ENCODE measurements at places on chromosomes 4 and X.

DNA sequence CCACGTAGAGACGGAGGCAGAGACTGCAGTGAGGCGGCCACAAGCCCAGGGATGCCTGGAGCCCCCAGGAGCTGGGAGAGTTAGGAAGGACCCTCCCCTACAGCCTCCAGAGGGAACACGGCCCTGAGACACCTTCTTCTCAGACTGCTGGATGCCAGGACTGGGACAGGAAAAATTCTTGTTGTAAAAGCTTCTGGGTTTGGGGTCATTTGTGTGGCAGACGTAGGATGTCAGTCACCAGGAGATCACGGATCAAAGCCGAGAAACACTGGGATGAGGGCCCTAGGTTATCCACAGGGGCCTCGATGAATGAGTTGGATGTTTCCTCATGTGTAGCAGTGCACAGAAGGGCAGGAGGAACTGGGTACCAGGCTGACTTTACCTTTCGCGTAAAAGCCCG, 163.7 kb downstream of the SHOX start:
- DNase-seq, result no peak

GRCh38 chr4:2963966-2964471, 648 bp downstream of the GRK4 start:
- peak; percentile 81 for DNase-seq

DNA sequence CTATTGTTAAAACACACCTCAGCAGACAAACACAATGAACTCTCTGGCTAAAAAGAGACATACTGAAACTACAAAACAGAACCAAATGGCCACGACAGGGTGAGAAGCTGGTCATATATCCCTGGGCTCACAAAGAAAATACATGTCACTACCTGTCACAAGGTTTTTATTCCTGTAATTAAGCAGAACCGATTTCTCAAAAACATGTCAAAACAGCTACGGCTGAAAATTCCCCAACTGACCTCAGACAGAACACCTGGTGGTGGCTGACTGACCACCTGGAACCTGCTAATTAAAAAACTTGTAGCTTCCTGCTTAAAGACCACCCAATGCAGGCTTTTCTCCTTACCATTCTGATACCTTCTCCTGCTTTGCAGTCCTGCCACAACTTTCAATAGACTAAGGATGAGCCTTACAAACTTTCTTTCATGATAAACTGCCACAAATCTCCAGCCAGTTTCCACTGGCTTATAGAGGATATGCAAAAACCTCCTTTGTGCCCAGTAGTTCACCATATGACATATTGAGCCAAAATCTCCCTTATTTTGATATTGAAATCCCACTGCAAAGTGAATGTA, 571.9 kb downstream of the SPOCK3 start:
- DNase-seq, result no peak

GRCh38 chr4:127506283-127506682, 126.5 kb upstream of the INTU start:
- DNase-seq, result no peak

DNA sequence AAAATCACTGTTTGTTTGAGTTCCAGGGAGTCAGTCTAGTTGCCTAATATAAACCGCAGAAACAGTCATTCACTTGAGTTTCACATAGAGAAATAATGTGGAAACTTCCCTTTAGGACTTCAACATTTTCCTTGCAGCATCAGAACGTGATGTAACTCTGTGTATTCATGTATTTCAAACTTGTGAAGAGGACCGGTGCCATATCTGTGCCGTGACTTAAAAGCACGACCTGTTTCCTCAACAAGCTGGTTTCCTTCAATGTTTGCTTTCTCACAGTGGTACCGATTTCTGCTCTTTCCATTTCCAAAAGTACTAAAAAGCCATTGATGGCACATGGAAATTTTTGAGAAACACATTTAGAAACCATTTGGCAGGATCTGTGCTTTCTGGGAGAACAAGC, 166.6 kb upstream of the RAPGEF2 start:
- no peak for DNase-seq

DNA sequence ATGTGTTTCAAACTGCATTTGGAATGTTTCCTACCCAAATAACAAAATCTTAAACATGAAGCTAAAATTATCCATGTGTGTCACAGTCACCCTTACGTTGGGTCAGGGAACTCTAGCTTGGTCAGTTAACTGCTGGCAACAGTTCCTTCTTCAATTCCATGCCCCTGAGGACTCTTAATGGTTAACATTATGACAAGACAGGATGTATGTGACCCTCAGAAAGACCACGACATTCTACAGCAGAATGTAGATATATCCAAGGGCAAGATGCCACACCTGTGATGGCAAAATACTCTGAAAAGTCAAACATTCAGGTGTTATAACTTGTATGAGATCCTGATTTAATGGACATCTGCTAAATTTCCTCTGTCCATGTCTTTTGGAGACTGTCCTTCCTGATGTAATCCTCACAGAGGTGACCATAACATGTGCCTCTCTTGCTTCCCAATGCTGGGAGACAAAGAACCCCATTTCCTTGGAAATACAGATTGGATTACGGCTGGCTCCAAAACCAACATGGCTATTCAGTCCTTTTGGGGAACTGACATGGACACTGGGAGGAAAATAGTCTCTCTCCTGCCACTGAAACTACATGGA, 39.1 kb downstream of the YTHDC1 start:
- no peak for DNase-seq

DNA sequence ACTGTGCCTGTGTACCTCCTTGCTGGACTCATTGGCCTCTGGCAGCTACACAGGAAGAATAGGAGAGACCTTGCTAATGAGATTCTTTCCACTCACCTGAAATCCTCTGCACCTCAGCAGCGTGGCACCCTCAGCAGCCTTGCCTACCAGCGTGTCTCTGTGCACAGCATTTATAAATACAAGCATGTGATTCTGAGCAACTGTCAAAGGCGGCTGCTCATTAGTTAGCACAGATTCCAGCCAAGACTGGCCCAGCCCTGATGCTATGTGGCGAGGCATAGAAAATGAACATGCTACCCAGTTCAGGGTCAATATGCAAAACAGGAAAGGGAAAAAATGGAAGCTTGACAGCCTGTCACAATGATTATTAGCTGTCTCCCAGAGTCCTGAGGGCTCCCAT, 298.0 kb downstream of the C4orf33 start:
- DNase-seq, result no peak

- DNase-seq, result no peak
These were observed 78.7 kb upstream of the PCDH18 start for GRCh38 chr4:137610960-137611359.

- no peak for DNase-seq
These were observed 1282.2 kb downstream of the ADGRL3 start for GRCh38 chr4:62482355-62482754.

GRCh38 chr4:138035781-138036258, 206.3 kb downstream of the SLC7A11 start:
- no peak for DNase-seq

DNA sequence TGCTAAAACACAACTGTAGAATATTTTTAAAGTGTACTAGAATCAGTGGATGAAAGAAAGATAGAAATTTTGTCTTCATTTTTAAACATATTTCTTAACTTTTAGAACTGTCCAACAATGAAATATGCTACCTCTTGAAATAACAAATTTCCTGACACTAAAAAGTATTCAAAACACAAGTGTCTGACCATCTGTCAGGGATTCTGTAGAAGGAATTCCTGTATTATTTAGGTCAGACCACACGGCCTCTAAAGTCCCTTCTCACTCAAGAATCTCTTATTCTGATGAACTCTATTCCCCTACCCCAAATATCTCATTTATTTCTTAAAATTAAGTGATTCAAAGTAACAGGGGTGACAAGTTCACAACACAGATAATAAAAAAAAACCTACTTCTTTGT, 99.1 kb downstream of the MAML3 start:
- no peak for DNase-seq

DNA sequence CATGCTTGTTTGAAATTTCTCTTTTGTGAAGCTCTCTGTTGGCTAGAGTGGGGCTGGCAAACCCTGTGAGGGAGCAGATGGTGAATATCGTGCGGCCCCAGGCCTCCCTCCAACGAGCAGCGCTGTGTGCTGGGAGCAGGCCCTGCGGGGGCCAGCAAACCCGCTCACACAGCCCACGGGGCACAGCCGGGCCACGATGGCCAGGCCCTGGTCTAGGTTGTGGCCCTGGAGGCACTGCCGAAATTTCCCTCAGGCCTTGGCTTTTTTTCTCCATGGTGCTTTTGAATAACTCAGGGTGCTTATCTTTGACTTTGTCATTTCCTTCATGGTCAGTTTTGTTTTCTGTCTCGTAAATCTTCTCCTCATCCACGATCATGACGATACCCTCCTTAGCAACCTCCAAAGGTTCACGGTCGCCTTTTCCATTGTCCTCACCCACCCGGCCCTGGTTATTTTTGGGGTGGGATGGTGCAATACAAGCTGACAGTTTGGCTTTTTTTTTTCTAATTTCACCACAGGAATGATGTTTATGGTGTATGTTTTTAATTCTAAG, 20.7 kb downstream of the PCGF3 start:
- no peak for DNase-seq

DNA sequence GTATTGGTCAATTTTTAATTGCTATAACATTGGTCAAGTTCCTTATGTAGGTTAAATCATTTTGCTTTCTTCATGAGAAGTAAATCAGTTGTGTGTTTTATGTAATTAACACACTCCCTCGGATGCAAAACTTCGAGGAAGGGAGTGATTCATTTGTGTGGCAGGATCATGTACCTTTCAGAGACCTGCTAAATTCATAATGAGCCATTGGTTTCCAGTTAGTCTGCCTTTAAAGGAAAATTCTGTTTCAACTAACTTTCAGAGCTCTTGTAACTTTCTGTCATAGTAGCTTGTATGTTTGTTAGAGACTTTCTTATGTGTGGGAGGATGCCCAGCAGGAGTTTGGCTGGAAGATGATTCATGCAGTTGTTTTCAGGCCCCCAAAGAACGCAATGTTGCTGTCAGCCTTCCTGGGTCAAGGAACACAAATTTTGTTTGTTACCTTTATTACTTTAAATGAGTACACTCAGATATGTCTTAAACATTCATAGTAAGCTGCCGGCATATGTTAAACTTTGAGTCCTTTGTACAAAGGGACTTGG, 72.1 kb downstream of the GPR101 start:
- no peak for DNase-seq

DNA sequence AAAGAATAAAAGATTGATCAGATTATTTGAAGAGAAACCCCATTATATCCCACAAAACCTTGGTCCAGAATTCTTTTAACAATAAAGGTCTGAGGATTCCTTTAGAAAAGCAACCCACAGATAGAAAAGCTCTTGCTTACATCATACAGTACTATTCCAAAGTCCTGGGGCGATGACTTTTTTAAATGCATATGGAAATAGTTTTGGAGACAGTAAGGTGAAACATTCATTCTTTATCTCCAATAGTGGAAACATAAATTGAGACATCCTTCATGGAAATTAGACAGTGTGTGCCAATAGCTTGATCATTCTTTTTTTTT, 85.7 kb upstream of the UCP1 start:
- no peak for DNase-seq

GRCh38 chr4:156547891-156548290, 423.7 kb downstream of the PDGFC start:
- DNase-seq, result no peak

GRCh38 chrX:140034916-140035315, 69.6 kb upstream of the CXorf66 start:
- no peak for DNase-seq

DNA sequence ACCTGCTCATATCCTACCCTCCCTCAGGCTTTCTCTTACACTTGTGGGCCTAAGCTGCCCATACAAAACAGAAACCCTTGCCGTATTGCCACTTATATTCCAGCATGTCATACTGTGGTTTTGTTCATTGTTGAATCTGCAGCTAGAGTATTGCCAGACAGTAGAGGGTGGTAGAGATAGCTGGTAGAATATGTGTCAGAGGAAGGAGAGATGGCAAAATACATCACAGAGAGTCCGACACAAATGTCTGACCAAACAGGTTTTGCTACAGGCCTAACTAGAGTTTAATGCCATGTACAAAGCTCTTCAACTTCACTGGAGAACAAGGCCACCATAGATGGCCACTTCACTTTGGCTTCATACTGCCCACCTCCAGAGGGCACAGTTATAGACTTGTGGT, 160.1 kb downstream of the EFHC2 start:
- DNase-seq, result no peak

DNA sequence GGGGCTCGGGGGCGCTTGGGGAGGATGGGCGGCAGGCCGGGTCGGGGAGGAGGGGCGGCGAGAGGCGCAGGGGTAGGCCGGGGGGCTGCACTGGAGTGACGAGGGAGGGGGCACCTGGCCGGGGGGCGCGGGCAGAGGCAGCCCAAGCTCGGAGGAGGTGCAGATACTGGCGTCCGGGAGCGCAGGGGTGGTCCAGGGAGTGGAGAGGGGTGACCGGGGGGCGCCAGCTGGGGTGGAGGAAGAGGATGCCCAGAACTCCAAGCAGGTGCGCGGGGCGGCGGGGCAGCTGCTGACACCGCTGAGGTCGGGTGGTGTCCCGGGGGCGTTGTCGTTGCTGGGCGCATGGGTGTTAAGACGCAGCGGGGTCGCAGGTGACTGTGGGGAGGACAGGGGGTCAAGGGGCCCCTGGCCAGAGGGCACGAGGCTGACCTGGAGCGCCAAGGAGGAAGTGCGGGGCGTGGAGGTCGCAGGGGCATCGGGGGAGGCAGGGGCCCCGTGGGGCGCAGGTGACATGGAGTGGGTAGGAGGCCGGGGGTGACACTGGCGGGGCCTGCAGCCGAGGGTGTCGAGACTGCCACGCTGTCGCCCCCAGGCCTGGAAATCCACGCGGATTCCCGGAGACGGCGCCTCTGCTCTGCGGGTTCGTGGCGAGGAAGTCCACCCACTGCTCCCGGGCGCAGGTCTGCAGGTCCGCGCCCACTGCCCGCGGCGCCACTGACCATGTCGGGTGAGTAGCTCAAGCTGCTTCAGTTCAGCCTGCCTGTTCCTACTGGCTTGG, 928 bp downstream of the GYG2 start:
- no peak for DNase-seq

- DNase-seq, result no peak
These were observed 81.7 kb downstream of the ALPK1 start for GRCh38 chr4:112378858-112379257.

DNA sequence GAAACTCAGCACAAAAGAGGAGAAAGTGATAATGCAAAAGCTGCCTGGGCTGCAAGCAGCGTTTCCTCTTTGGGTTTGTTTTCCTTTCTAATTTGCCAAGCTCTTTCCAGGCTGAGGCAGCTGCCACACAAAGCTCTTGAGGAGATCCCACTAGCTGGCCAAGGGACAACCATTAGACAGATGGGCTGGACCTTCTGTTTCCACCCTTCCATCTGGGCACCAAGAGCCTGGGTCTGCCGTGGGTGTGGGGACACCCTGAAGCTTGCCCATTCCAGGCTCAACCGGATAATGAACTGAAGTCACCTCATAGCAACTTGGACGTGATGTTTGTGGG, 194.6 kb upstream of the C1QTNF7 start:
- DNase-seq, result no peak

DNA sequence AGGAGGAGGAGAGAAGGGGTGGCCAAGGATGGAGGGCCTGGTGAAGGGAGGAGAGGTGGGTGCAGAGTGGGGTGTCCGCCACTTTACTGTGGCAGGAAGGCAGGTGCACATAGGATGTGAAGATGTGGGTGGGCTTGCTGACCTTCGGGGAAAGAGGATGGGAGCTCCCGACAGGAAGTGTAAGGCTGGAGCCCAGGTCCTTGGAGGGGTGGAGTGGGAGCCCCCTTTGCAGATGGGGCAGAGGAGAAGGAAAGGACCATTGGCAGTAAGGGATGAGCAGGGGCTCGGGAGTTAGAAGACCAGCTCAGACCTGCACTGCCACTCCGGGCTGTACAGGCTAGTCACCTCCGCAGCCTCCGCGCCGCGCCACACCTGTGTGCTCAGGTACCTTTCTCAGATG, 89.5 kb downstream of the EVC start:
- DNase-seq, result no peak

GRCh38 chrX:103536732-103537131, 17.4 kb upstream of the RAB40A start:
- DNase-seq, result no peak

- DNase-seq, result no peak
These were observed 46.5 kb downstream of the HADH start for GRCh38 chr4:108036213-108036612.
